Stimulated activated naive CD8-positive, alpha-beta T cell treated with anti-CD3 and anti-CD28 coated beads, Interleukin-15, Interleukin-2, amounts not matched to agents 100 U/mL and 50 U/mL, for 24 hours (primary cell): ENCODE measurements at places on chromosomes 1 and 21.

DNA sequence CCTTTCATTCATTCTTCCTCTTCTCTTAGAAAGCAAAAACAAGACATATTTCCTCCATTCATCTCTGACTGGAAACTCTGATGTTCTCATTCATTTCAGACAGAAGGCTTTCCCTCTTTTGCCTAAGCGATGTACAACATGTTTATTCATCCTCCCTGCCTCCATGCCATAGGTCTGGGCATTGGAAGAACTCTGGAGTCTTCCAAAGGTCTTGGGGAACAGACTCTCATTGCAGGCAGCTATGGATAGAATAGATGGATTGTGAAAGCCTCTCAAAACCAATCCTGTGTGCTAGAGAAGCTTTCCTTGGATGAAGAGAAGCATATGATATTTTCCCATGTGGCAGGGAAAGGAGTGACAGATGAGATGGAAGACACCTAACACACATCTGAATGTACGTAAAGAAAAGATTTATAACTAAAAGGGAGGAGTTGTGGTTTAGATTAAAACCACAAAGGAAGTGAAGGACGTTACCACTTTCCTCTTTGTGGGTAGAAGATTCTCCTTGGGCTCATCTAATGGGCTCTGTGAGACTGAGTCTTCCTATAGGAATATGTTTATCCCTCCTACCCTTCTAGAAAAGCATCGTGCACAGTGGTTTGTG, 38.7 kb downstream of the BCL9 start:
- no peak for DNase-seq

DNA sequence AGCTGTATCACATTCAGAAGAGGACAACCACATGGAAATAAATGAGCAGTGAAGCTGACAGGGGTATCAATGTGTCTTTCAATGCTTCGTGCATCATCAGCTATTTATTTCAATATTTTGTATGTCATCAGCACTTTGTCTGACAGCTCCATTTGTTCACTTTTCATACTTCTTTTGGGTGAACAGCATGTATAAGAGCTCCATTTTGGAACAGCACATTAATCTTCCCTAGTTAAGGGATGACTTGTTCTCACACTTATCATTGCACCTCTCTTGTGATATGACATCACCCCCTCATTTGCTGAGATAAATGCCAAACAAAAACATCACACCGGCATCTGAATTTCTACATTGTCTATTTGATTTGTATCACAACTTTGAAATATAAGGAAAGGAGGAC, 190.6 kb upstream of the SAMSN1 start:
- no peak for DNase-seq

- DNase-seq: no peak
Observed at GRCh38 chr1:208176649-208177048, 67.5 kb downstream of the PLXNA2 start.

- DNase-seq: no peak
Observed at GRCh38 chr1:168235548-168235885, 9.7 kb downstream of the SFT2D2 start.
